Foreskin keratinocyte (primary cell): ENCODE measurements at places on chromosomes 3 and 15.

DNA sequence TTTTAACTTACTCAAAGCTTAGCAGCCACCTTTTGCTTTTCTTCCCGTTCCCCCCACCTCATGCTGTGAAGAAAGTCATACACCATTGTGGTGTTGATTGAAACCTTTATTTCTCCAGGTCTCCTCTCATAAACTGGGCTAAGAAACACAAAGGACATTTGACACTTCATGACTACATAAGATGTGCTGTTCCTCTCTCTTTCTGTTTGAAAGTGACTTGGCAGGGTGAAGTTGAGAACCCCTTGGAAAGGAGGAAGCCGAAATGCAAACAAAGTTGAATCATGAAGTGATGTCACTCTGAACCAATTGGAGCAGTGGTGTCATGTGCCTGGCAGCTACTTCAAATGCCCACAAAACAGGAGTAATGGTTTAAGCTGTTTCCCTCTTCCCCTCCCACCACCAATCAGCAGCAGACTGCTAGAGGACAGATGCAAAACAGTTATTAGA lies 174.7 kb downstream of the IGF1R start:
- peak; percentile 42 for DNase-seq

GRCh38 chr15:86677278-86677677 lies 597.6 kb downstream of the AGBL1 start:
- DNase-seq: no peak

DNA sequence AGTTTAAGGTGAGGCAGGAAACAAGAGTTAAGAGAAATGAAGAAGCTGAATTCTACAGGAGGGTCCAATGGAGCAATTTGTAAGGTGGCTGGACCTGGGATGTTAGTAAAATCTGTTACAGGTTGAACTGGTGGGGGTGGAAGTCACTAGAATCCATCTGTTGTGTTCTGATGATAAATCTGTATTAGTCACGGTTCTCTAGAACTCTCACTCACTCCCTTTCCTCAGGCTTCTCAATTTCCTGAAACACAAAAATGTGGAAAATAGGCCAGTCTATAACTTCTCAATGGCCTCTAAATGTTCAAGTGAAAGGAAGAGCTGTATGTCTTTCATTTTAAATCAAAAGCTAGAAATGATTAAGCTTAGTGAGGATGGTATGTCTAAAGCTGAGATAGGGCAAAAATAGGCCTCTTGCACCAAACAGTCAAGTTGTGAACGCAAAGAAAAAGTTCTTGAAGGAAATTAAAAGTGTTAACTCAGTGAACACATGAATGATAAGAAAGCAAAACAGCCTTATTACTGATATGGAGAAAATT lies 180.2 kb upstream of the CBLB start:
- DNase-seq: no peak

GRCh38 chr3:192373032-192373431 lies 354.3 kb downstream of the FGF12 start:
- no peak for DNase-seq

- no peak for DNase-seq
Observed at GRCh38 chr15:98785807-98786621, 137.7 kb downstream of the IGF1R start.

DNA sequence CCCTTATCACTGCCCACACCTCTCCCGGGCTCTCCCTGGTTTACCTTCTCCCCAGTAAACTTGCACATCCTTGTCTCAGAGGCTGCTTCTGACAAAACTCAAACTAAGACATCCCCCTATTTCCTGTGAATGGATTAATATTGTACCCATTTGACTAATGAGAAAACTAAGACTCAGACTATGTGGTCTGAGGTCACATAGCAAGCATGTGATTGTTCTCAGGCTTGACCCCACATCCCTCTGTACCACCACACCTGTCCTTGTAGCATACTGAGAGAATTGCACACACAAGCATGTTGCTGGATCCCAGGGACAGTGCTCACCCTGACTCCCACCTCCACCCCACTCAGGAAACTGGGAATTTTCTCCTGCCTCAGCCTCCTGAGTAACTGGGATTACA lies 90.7 kb upstream of the HES1 start:
- DNase-seq: no peak

DNA sequence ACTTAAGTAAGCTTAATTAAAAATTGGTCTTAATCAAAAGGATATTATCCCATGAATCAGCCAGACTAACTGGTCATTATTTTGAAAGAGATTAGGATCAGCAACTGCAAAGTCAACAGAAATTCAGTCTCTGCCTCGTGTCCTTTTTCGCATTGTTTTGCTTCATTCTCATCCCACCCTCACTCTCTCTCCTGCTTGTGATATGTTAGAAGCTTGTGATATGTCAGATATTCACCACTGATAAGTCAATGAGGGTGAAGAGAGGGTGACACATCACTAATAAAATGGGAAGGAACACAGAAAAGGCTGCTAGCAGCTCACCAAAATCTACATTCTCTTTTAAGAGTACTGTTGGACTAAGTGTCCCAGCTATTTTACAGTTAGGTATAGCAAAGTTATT lies 146.1 kb downstream of the SUCNR1 start:
- no peak for DNase-seq

DNA sequence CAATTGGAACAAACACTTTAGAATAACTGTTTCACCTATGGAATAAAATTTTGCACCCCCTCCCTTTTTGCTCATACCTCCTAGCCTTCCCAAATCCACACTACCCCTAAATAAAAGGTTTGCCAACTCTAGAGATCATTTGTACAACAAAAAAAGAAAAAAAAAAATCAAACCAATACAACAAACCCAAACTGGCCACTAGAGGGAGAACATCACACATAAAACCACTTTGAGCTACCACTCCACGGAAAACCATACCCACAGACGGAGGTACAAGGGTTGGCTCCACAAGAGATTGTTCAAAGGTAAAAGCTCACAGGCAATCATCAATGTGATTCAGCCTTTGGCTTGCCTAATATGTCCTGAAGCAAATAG lies 47.6 kb downstream of the SETMAR start:
- DNase-seq: peak; percentile 29

DNA sequence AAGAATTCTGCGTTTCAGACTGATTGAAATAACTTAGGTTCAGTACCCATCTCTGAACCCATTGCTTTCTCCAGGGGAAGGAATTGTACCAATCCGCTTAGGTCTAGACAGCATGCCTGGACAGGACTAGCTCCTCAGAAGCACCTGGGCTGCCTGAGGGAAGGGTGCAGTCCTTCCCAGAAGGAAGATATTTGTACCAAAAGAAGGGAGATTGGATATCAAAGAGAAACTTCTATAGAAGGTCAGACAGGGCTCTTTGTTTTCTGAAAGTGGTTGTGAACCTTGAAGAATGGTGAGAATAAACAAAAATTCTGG lies 133.8 kb upstream of the LRTM1 start:
- peak; percentile 81 for DNase-seq

DNA sequence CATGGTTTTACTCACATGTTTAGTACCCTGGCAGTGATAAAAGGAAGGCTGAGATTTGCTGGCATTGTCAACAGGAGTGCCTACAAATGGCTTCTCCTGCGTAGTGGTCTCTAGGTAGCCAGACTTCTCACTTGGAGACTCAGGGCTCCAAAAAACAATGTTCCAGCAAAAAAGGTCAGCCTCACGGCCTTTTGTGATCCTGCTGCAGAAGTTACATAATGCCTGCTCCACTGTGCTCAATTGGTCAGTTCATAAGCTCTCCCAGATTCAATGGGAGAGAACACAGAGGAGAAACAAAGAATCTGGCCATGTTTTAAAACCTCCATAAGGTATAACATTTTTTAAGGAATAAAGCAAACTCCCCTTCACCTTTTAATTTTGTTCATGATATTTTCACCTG lies 76.1 kb upstream of the CMSS1 start:
- no peak for DNase-seq

GRCh38 chr3:124833710-124834332 lies 53.3 kb downstream of the ITGB5 start:
- DNase-seq: no peak

DNA sequence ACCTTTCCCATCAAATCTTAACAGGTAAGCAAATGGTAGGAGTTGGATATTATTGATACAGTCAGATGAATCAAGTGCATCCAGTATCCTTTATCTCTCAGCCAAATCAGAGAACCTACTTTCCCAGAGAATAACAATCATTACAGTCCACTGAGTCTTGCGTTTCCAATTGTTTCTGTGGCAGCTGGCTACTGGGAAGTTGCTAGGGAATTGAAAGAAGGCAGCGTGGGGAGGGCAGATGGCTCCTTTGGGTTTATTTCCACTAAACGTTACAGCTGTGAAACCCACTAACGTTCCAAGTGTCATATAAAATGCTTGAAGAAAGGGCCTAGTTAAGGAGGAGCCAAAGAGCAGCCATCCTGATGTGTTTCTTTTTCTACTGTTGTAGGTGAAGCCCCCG lies 78.4 kb downstream of the WDR72 start:
- DNase-seq: no peak

GRCh38 chr15:57994221-57995049 lies 71.1 kb downstream of the ALDH1A2 start:
- DNase-seq: no peak

DNA sequence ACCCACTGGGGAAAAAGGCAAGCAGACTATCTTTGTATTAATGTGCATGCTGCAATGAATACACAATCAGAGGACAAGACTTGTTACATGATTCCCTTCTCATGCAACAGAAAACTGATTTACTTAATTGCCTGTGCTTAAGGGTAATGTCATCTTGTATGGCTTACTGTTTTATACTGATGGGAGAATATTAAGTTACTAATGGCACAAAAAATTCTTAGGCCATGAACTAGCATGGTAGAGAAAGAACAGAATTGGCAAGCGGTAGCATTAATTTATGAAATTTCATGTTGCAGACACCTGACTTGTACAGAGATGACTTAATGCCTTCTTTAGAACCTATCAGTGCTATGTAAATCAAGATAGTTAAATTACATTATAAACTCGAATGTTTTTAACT lies 282.3 kb downstream of the CNTN3 start:
- no peak for DNase-seq

- DNase-seq: peak; percentile 92
Observed at GRCh38 chr3:141485641-141486495, 959 bp upstream of the RASA2 start.

DNA sequence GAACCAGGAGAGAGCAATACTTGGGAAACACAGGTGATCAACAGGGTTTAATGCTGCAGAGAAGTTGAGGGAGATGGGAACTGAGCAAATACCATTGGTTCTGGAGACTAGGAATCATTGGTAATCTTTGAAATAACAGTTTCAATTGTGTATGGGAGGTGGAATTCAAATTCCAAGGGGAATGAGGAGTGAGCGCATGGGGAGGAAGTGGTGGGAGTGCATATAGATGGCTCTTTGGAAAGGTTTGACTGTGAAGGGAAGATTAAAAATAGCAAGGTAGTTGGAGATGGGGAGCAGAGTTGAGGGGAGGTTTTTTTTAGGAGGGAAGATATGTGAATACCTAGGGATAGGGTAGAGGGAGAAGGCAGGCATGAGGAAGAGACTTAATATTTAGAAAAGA lies 51.1 kb upstream of the ROPN1 start:
- DNase-seq: no peak

- no peak for DNase-seq
Observed at GRCh38 chr15:91534976-91535375, 318.5 kb upstream of the SLCO3A1 start.

GRCh38 chr3:154095832-154096421 lies 25.3 kb upstream of the ARHGEF26 start:
- no peak for DNase-seq

GRCh38 chr15:68585574-68586273 lies 6.9 kb downstream of the CORO2B start:
- no peak for DNase-seq

GRCh38 chr3:49713336-49714105 lies 6.0 kb downstream of the AMIGO3 start:
- DNase-seq: no peak

GRCh38 chr3:134445636-134446035 lies 40.1 kb downstream of the ANAPC13 start:
- no peak for DNase-seq

DNA sequence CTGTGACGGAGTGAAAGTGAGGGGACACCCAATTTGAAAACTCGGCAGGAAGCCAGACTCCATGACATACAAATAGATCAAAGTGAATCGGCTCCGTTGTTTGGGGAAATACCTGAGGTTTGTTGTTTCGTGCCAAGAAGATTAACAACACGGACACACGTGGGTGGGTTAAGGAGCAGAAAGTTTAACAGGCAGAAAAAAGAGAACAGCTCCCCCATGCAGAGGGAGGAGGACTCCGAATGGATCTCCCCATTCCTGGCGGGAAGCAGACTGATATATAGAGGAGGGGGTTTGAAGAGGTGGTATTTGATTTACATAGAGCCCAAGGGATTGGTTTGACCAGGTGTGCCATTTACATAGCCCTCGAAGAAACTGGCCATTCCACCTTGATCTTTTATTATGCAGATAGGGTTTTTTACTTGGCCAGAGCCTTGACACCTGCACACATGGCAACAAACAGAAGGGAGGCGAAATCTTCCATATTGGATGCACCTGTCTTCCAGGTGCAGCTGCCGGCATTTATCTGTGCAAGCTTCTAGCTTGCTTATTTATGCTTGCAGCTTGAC lies 4.8 kb upstream of the SACM1L start:
- no peak for DNase-seq

DNA sequence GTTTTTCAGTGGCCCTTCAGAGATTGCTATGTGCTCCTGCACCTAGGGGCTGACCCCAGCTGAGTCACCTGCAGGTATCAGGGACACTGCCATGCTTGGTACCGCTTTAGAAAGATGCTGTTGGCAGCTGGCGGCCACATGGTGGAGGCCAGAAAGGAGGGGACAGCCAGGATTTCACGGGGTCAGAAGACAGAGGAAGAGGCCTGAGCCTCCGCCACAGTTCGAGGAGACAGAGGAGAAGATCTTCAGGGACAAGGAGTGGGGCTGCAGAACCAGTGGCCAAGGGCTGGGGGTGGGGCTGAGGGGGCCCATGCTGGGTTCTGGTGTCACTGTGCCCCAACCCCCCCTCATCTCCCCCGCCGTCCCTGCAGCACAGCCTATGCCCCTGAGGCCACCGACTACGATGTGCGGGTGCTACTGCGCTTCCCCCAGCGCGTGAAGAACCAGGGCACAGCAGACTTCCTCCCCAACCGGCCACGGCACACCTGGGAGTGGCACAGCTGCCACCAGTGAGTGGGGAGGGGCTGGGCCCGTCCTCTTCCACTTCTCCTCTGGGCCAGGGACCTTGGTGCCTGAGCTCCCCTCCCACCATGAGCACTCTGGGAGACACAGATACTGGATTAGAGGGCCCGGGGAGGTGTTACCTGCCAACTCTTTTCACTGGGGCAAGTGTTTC lies 19.9 kb downstream of the LOXL1 start:
- no peak for DNase-seq
